Stimulated activated CD8-positive, alpha-beta memory T cell treated with anti-CD3 and anti-CD28 coated beads, Interleukin-4, amount 100 ng/mL, for 24 hours (primary cell): ENCODE measurements at places on chromosomes 3 and 15.

DNA sequence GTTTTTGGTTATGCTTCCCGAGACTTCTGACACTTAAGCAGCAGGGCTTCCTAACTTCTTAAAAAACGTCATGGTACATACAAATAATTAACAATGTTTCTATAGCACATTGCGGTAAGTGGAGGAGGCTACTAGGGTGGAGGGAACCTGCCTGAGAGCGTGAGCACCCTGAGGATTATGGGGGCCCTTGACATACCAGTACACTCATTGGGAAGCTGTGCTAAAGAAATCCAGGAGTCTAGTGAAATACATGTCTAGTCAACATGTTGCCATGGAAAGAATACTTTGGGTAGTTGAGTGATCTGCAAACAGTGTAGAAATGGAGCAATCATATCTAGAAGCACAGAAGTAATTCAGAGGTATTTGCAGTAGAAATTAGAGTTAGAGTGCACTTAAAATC, 39.2 kb upstream of the MAPKBP1 start:
- DNase-seq: no peak

- no peak for DNase-seq
Measured at GRCh38 chr15:42010434-42010833, 10.4 kb downstream of the PLA2G4E start.

- no peak for DNase-seq
Measured at GRCh38 chr15:68874788-68875187, 54.1 kb upstream of the ANP32A start.

DNA sequence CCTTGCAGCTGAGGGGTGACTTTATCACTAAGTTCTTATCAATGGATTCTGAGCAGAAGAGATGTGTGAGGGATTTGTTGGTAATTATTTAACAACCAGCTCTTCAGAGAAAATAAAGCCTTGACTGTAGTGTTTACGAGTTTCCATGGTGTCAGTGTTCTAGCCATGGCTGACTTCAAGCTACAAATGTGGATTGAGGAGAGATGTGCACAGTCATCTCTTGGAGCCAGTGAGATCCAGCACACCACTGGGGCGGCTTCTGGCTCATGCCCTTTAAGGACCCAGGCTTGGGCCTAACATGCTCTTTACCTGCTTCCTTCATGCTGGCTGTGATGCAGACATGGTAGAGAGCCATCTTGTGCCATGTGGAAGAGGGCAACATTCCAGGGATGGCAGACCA, 145.6 kb upstream of the MRPS22 start:
- DNase-seq: no peak

GRCh38 chr15:35622641-35623340, 76.8 kb upstream of the DPH6 start:
- no peak for DNase-seq

GRCh38 chr15:29689287-29689986, 132.8 kb downstream of the TJP1 start:
- no peak for DNase-seq

DNA sequence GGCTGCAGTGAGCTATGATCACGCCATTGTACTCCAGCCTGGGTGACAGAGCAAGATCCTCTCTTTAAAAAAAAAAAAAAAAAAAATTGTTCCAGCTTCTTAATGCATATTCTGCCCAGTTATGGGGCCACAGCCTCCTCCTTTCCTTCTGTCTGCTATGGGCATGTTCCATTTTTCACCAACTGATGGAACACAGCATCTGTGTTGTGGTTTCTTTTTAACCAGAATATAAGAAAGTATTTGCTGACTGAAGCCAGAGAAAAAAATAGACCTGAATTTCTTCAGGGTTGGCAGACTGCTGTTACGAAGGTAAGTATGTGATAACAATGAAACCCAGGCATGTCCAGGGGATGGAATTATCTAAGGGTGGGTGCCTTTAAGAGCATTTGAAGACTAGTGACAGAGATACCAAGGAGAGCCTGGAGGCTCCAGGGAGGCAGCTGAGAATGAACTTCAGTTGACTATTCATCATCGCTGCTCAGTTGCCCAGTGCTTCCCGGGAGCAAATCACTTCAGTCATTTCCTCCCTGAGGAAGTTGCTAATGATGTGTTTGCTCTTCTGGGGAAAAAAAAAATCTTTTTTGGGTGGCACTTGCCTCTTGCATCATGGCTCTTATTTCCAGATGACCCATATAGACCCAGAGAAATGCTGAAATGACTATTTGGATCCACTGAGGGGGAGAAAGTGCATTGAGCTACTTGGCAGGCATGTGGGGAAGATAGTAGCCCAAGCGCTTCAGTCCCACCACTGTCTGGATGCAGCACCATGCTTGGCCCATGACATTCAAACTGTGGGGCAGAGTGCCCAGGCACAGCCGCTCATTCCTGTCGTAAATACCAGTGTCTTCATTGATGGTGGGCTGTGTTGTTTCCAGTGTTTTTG, 14.5 kb downstream of the NCBP2 start:
- no peak for DNase-seq

DNA sequence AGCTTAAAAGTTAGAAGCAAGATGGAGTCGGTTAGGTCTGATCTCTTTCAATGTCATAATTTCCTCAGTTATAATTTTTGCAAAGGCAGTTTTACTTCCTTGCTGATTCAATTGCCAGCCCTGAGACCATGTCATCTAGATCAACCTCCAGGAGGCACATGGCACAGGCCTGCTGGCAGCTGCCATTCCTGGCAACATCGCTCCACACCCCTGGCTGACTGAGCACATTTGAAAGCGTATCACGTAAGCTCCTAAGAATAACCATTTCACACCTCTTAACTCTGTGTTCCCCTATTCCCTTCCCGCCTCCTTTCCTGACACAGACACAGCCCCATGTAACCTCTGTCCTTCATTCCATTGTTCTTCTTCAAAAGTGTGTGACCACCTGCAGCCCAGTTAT, 313.9 kb upstream of the CTNNB1 start:
- DNase-seq: no peak

GRCh38 chr3:197554196-197554561, 1.6 kb downstream of the BDH1 start:
- no peak for DNase-seq

DNA sequence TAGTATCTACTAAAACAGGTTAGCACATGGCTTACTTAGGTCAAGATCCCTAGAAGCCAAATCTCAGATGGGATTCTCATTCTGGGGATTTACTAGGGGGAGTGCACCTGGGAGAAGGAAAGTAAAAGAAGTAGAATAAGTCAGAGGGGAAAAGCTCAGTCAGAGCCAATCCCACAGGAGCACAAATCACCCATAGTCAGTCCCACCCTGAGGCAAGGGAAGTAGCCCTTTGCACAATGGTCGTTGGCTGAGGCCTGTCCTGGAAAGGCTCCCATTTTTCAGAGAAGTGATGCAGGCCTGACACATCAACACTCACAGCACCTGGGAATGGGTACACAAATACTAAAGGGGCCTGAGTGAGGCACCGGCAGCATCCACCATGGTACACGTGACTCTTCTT, 39.8 kb downstream of the SST start:
- no peak for DNase-seq

DNA sequence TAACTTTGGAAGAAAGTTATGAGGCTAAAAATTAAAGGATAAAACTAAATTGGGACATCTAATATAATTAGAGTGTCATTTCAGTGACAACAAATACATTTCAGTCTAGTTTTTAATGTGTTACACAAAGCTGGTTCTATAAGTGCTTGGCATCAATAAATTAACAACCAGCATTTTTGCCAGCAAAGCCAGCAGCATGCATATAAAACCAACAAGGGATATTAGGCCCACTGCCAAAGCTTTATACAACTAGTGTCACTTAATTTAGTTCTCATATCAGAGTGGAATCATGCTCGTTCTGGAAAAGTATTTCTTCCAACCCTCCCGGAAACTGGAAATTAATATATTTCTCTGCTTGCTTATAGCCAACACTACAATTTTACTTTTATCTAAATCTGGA, 88.8 kb downstream of the THBS1 start:
- no peak for DNase-seq

DNA sequence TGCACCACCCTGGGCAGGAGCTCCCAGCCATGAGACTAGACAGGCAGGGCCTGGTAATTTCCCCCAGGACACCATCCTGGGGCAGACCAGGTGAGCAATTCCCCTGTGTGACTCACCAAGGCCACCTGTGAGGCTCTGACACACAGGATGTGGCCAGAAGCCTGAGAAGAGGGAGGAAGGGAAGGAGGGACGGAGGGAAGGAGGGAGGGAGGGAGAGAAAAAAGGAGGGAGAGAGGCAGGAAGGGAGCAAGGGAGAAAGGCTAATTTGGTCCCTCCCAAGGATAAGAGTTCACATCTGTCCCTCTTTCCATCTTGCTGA, 25.9 kb downstream of the WNT7A start:
- DNase-seq: no peak
